ENCODE measurements at places on chromosomes 16 and 17.

DNA sequence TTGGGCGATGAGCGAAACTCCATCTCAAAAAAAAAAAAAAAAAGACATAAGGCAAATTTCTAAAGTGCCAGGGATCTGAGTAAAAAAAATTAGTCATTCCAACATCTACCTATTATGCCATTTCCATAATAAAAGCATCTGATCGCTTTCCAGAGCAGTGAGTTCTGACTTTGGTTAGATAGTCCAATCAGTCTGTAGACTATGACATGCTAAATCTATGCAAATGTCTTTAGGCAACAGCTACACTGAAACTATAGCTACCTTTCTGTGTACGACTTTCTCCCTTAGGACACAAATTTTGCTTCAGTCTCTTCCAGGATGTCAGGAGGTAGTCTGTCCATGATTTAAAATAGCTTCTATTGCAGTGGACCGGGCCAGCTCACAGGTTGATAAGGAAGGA, 58.9 kb upstream of the ARHGAP44 start:
- DNase-seq = no peak

DNA sequence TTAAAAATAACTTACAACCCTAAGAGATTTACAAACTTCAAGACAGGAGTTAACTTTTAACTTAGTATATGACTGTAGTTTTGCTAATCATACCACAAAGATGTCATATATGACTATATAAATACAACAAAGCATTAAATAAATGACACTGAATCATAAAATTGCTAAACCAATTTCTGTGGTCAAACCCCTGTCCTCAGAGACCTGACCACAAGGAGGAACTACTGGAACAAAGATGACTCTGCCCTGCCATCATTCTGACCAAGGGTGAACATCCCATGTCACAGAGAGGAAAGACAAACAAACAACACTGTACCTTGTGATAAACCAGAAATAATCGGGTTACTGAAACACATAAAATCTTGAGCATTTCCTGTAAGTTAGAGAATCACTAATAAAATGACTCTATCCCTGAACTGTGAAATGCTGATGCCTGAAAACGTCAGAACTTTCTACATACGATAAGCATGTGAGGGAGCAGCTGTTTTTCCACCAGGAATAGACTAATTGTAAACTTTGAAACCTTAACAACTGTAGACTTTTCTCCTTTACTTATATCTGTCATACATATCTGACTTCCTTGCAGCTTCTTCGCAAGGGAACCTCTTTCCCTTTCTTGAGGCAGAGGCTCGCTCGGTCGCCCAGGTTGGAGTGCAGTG, 47.9 kb downstream of the WDR59 start:
- no peak for DNase-seq

DNA sequence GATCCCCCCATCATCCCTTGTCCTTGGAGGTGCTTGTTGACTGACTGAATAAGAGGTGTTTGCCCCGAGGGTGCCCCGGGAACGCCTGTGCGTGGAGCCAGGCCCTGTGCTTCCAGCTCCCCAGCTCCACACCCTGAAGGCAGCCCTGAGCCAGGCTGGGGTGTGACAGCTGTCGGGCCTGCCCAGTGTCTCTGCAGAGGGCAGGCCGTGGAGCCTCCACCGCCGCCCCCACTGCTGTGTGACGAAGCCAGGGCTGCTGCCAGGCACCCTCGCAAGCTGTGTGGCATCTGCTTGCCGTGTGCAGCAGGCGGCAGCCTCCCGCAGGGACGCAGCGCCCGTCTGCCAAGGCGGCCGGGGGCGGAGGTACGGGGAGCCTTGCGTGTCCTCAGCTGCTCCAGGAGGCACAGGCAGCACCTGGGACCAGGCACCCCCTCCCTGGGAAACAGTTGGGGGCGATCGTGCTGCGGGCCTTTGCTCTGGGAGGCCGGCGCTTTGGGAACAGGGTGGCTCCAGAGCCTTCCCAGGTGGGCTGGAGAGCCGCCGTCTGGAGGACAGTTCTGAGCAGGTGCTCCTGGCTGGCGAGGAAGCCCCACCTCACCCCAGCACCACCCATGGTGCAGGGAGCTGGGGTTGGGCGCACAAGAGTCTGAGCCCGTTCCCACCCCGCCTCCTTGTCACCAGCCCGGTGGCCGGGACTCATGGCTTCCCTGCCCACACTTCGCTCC, 26.6 kb downstream of the GSE1 start:
- no peak for DNase-seq

DNA sequence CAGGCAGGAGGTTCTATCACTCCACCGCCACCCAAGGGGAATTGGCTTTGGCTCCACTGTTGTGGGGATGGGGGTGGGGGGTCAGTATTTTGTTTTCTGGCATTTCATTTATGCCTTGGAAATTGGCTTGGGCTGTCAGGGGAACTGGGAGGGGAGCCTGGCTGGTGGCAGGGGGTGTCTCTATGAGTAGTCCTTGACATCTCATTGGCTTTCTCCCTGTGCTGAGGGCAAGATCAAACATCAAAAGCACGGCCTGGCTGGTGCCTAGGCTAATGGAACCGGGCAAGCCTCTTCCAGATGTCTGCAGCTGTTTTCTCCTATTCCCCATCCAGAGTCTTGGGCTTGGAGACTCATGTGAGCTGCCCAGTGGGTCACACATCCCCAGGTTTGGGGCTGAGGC, 17.4 kb upstream of the NGFR start:
- no peak for DNase-seq

- DNase-seq = no peak
These were observed 580 bp downstream of the BCAR1 start for GRCh38 chr16:75250809-75251279.

DNA sequence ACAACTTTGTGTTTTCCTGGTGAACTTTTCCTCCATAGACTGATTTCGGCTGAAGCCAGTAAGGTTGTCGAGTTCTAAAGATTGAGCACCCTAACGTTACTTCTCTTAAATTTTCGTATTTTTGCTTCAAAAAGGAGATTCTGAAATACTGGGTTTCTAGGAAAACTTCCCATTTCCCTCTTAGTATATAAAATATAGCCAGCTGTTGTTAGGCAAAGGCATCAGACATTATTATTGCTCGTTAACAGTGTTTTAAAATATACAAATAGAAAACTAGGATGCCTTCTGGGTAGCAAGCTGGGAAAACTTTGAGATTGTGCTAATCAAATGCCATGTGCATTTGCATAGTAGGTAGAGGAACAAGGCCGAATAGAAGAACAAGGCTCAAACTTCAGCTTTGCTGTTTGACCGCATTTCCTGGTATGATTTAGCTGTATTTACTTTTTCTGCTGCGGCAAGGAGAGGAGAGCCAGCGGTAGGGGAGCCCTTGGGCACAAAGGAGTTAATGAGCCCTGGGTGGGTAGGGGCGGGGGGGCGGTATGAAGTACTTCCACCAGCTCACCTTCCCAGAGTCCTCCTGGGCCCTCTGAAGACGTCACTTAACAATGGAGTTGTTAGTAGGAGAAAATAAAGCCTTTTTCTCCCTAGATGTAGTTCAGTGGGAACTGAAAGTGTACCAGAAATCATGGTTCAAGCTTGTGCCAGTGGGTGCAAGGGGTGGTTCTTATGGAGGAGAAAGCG, 151.9 kb downstream of the MSI2 start:
- no peak for DNase-seq
